Activated CD8-positive, alpha-beta memory T cell treated with anti-CD3 and anti-CD28 coated beads, Interleukin-2, amount 50 U/mL, for 48 hours (primary cell): ENCODE measurements at places on chromosomes 7 and 10.

DNA sequence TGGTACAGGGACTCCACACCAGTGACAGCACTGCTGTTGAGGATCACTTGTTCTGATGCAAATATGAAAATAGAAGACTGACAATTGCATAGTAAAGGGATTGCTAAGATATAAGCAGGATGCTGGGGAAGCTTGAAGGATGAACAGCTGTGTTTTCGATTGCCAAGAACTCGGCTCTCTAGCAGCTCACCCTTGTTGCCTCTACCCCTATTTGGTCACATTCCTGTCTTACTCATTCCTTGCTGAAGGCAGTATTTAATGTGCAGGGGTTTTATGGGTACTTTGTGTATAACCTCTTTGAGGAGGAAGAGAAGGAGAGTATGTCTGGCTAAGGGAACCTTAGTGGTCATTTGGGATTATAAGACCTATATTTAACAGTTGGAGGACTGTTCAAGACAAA lies 218.8 kb downstream of the AUTS2 start:
- no peak for DNase-seq

DNA sequence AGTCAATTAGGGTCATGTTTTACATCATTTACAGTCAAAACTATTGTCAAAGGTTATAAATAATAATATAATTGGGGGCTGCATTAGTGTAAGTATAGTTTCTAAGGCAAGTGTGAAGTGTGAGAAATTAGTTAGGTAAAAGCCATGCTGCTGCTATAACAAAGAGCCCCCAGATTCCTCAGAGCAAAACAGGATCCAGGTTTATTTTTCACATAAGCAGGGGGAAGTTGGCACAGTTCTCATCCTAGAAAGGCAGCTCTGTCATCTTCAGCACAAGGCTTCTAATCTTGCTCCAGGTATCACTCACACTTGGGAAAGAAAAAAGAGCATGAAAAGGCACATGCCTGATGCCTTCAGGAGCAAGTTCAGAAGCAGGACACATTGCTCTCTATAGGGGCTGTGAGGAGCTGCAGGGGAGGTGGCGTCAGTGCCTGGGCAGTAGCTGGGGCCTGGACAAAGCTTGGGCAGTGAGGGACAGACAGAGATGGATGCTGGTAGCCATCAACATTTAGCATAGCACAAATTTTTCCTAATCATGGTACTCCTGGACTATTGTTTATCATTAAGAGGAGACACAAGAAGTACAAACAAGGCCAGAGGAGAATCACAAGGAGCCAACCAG lies 170.6 kb downstream of the PKD1L1 start:
- DNase-seq: no peak

DNA sequence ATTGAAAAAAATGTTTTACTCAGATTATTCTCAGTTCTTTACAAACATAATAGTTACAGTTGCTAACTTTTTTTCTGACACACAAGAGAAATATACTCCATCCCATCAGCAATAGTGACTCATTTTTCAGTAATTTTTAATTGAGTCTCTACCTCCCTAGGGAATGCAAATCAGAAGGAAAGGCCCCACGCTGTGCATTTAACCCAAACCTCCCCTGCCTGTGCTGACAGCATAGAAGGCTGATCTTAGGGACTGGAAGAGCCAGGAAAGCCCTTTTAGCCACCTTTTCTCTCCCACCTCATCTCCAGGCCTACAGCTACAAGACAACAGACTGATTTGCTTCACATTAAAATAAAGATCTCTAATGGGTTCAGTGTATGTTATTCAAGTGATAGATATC lies 24.7 kb upstream of the PIK3CG start:
- no peak for DNase-seq

DNA sequence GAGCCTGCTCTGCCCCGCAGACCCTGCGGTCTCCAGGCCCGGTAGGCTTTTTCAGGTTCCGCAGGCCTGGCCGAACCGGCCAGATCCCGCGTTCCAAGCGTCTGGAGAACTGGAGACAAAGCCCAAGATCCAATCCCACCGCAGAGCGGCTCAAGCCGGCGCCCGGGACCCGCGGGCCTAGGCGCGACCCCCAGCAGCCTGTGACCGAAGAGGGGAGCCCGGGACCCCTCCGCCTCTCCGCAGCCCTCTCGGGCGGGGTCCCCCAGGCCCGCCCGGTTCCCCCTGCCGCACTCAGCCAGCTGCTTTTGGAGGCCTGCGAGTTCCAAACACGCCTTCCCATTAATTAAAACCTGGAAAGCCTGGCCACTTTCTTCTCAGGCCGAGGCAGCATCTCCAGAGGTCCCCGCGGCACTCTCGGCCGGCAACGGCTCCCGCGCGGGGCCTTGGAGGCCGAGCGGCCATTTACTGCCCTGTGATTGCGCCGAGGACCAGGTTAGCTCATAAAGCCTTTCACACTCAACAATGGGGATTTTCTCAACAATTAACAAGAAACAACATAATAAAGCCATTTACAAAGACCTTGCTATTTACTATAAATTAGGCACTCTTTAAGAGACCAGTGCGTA lies 16.7 kb downstream of the SKIDA1 start:
- DNase-seq: no peak

- DNase-seq: no peak
Observed at GRCh38 chr10:44993226-44993921, 7.3 kb upstream of the ZNF22 start.

DNA sequence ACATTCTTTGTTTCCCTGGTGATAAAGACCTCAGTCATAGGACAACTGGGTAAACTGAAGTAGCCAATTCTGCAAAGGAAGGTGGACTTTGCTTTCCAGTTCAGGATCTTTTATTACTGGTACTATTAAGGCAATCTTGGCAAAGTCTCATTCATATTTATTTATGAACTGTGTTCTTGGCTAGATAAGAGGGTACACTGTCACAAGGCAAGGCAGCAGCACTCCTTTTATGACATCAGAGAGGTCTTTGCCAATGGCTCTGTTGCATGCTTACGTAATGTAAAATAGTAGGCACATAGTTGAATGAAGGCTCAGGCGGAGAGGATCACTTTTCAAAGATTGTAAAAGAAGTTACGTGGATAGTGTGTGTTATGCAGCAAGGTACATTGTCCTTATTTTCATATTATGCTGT lies 63.7 kb upstream of the PDK4 start:
- no peak for DNase-seq

- no peak for DNase-seq
Observed at GRCh38 chr10:26574783-26575182, 122.7 kb upstream of the PDSS1 start.

GRCh38 chr10:31123946-31124345 lies 92.3 kb upstream of the ZNF438 start:
- DNase-seq: no peak

GRCh38 chr10:50552308-50552707 lies 71.4 kb downstream of the SGMS1 start:
- DNase-seq: no peak

- no peak for DNase-seq
Observed at GRCh38 chr7:107201795-107202450, 33.1 kb downstream of the HBP1 start.

DNA sequence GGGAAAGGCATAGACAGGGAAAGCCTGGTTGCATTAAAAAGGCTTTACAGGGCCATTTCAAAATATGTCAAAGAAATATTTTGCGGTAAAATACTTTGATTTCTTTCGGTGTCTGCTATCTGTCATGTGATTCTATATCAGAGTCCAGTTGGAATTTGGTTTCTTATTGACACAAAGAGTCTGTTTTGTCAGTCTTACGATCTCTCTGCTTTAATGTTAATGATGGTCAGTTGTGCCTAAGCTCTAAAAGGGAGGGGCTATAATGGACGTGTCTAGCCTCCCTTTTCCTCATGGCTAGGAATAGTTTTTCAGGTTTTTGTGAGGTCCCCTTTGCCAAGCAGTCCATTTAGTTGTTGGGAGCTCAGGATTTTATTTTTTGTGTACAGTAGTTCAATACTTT lies 31.5 kb downstream of the ORC5 start:
- no peak for DNase-seq

DNA sequence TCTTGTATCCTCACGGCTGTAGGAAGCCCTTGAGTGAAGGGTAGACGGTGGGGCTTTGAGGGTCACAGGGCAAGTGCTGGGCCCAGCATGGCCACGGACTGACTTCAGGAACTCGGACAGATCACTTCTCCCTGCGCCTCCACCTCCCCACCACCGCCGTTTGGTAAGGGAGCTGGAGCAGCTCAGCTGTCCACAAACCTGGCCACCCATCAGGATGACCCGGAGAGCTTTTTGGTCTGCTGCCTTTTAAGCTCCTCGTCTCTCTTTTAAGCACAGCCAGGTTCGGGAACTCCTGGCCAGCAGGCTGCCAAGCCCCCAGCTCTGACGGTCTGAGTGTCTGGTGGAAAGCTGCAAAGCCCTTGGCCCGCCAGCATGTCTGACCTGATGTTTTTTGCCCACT lies 64.1 kb downstream of the ABRAXAS2 start:
- DNase-seq: no peak
